ENCODE measurements at places on chromosomes 12 and 14.
A peak's percentile ranks its signal among the peaks of the same experiment; 100 is the strongest.

- DNase-seq: no peak
Measured at GRCh38 chr12:93742110-93742934, 65.1 kb downstream of the CRADD start.

- DNase-seq: no peak
Measured at GRCh38 chr12:98217257-98217656, 298.1 kb upstream of the TMPO start.

DNA sequence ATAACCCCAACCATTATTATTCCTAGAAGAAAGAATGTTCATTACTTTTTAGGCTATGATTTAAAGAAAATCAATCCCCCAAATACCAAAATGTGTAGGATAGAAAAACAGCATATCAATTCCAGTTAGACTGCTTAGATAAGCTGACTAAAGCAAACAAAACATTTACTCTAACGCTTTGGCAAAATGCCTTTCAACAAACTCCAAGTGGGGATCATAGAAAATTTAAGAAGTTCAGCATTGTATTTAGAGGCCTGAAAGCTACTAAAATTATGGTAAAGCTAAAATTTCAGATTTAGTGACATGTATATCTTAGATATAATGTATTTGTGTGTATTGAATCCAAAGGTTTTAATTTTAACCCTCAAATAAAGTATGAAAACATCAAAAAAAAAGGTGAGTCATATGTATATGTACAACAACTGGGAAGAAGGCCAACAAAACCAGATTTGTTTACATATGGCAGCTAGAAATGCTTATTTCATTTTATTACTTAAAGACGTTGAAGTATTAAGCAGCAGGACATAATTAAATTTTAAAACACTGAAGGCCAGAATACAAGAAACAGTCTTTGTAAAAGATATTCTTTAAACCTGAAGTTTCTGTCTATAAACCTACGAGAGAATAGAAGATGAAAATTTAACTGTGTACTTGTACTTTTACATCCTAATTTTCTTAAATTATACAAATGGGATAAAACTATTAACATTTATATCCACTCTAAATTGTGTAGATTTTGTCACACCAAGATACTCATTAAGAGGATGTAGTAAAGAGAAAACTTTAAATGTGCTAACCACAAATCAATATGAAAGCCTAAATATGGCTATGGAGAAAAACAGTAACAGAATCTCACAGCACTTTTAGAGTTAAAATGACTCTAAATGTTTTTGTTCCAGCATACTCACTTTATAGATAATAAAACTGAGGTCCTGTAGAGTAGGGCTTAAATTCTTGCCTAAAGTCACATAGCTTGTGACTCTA is 71.4 kb downstream of the SLC41A2 start:
- no peak for DNase-seq

DNA sequence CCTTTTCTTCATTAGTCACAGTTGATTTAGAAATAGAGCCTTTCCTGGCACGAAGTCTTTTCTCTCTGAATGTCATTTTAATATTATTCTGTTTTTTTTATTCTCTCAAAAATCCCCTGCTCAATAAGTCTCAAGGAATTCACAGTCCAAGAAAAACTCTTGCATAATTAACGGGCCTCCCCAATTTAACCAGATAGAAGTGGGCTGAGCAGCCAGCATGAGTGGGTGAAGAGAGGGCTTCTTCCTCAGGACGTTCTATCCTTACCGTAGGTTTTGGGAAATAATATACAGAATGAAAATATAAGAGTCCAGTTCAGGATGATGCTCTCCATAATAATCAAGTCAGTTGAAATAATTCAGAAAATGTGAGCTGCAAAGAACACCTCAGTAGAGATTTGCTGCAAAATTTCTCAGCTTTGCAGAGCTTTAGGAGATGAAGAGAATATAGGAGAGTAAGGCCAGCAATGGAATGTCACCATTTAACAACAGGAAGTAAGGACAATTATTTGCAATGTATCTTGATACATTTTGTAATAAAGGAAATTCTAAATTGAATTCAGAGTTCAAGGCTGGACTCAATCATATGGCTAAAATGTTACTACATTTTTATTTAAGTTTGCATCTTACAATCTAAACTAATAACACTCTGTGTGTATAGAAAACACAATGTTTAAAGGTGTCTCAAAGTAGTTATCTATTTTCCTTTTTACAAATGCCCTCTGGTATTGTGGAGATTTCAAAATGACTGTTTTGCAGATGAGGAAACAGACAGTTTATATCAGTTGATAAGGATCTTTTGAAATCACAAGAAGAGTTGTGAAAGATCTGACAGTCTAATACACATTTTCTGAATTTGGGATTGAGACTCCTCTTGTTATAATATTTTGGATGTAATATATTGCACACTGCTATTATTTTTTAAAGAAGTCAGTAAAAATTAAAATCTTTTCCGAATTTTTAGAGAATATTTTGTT is 1724.1 kb upstream of the SEL1L start:
- DNase-seq: no peak

DNA sequence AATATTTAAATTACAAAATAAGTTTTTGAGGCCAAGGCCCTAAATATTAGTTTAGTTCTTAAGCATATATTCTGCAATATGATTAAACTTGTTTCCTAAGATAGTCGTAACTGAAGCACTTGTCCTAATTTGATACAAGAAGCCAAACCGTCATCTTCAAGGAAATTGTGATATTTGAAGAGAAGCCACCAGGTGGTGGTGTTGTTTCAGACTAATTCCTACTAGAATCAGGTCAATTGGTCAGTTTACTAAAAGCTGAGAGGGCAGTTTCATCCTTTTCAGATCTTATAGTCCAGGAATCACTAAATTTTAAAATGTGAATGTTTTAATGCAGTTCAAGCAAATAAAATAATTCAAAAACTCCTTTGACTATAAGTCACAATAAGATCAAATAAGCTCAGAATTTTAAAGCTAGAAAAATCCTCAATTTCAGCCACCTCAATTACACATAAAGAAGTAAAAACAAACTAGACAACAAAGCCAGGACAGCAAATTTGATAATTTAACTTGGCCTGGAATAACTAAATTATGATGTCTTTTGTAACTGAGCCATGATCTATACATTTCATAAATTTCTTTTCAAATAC is 7.1 kb upstream of the ARL1 start:
- DNase-seq: no peak

- no peak for DNase-seq
Measured at GRCh38 chr12:88775742-88776151, 195.5 kb upstream of the KITLG start.

DNA sequence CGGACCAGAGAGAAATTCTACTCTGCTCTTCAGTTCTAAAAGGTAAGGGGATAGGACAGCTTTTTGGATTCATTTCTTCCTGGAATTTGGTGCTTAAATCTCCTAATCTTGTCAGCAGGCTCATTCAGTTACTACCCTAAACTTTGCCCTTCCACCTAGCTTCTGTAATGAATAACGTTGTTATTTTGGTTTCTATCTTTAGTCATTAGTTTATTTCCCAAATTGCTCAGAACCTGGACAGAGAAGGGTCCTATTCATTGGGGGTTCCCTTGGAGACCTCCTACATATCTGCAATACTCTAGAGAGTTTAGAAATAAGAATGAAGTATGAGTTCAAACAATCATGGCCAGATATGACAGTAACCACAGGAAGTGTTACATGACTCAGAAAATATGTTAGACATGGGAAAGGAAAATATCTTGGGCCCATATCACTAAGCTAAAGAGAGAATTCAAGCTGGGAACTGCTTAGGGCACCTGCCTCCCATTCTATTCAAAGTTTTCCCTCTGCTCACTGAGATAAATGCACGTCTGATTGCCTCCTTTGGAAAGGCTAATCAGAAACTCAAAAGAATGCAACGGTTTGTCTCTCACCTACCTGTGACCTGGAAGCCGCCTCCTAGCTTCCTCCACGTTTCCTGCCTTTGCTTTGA is 87.9 kb downstream of the GAS2L3 start:
- DNase-seq: no peak

- DNase-seq: no peak
Measured at GRCh38 chr12:16417058-16417457, 69.6 kb downstream of the MGST1 start.

- no peak for DNase-seq
Measured at GRCh38 chr14:73953731-73954130, 3.6 kb downstream of the COQ6 start.

DNA sequence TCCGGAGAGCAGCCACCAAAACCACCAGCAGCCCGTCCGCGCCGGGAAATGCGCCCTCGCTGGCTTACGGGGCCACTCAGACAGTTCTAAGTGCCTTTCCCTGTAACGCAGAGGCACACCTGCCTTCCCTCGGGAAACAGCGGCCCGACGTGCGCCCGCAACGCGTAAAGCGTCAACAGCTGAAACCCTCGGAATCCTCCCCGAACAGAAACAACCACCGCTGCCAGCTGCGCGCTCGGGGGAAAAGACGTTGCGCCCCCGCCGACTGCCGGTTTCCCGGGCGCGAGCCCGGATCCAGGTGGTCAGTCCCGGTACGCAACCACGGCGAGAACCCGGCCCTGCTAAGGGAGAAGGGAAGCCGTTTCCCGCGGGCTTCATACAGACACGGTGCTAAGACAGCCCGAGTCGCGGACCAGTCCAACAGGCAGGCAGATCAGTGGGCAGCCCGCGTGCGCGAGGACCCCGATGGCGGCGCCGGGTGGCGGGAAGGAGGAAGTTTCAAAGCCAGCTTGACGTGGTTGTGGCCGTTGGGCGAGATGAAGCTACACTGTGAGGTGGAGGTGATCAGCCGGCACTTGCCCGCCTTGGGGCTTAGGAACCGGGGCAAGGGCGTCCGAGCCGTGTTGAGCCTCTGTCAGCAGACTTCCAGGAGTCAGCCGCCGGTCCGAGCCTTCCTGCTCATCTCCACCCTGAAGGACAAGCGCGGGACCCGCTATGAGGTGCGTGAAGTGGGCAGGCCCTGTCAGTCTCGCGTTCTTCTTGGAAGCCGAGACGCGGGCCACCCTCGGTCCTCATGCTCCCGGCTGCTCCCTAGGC is at the start of gene LRR1:
Gene LRR1 (plus strand): TSS at position 456 of the 816 bp plus-strand sequence. CDS start 81 bp downstream, at position 537.
- peak; percentile 96 for DNase-seq

- DNase-seq: no peak
Measured at GRCh38 chr14:50545618-50546017, 13.2 kb upstream of the MAP4K5 start.

- no peak for DNase-seq
Measured at GRCh38 chr12:86496595-86496994, 240.4 kb upstream of the MGAT4C start.

GRCh38 chr12:65586796-65587195 is 237.5 kb upstream of the HMGA2 start:
- no peak for DNase-seq

- DNase-seq: no peak
Measured at GRCh38 chr14:54758041-54758440, 144.6 kb downstream of the GCH1 start.

DNA sequence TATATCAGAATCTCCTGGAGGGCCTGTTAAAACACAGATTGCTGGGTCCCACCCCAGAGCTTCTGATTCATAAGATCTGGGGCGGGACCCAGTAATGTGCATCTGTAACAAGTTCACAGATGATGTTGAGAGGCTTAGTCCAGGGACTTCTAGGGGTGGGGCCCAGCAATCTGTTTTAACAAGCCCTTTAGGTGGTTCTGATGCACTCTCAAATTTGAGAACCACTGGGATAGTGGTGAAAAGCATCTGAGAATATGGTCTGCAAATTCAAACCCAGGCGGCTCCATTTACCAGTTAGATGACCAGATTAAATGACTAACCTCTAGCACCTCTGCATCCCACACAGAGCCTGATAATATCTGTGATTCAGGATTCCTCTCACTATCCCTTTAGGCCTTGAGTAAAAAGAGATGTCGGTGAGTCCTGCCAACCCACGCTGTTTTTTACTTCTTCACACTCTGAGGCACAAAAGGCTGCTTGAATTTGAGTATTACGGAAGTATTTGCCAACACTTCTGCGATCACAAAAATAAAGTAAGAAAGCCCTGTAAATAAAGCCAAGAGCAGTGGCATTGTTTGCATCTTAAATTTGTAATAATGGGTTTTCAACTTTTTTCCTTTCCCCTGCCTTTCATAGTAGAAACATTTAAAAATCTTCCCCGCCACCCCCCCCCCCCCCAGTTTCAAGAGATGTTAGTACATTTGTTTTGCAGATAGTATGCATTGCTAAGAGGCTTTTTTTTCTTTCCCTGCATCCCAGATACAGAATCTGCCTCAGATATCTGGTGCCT is 1.8 kb upstream of the FRS2 start:
- no peak for DNase-seq

- no peak for DNase-seq
Measured at GRCh38 chr14:104685216-104685997, 4.0 kb upstream of the INF2 start.

GRCh38 chr12:122844366-122844971 is 9.2 kb downstream of the HIP1R start:
- DNase-seq: no peak

DNA sequence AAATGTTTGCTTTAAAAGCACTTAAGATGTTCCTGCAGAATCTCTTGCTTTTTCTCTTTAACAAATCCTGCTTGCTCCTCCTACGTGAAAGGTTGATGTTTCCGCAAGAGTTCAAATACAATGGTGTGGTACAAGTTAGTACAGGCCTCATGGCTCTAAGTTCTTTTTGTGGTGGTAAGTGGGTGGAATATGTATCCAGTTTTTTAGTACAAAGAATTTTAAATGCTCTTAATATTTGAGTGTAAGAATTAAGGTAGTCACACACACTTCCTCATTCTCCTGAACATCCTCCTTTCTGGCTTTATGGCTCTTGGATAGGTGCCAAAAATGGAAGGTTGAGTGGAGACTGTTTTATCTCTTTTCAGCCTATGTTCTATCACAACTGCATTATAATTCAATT is 1.8 kb downstream of the OTOGL start:
- DNase-seq: no peak

- no peak for DNase-seq
Measured at GRCh38 chr12:49603721-49604120, 1.7 kb downstream of the FAM186B start.

GRCh38 chr12:118706437-118706836 is 274.9 kb upstream of the SRRM4 start:
- no peak for DNase-seq

- DNase-seq: no peak
Measured at GRCh38 chr14:23137813-23138535, 18.9 kb upstream of the CEBPE start.

GRCh38 chr12:111425655-111426054 is 19.9 kb downstream of the SH2B3 start:
- DNase-seq: no peak

Measured in mesenteric fat pad (tissue), 1 donor.